ENCODE measurements at places on chromosomes 2 and 18.

DNA sequence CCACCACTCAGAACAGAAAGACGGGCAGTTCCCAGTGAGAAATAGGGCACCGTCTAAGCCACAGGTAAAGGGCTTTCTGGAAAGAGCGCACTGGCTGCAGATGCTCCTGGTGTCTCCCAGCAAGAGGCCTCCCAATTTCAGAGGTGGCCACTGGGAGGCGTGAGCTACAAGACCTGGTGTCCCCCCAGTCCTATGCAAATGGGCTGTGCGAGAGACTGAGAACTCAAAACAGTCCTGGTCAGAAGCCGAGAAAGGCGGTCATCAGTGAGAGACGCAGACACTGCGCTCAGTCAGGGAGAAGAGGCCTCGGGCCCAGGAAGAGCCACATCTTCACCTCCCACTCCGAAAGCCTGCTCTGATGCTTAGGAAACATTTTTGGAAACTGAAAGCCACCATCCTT, 179.5 kb downstream of the EIPR1 start:
- DNase-seq: peak; percentile 15

GRCh38 chr18:41646915-41647620, 308.0 kb upstream of the PIK3C3 start:
- DNase-seq: no peak

DNA sequence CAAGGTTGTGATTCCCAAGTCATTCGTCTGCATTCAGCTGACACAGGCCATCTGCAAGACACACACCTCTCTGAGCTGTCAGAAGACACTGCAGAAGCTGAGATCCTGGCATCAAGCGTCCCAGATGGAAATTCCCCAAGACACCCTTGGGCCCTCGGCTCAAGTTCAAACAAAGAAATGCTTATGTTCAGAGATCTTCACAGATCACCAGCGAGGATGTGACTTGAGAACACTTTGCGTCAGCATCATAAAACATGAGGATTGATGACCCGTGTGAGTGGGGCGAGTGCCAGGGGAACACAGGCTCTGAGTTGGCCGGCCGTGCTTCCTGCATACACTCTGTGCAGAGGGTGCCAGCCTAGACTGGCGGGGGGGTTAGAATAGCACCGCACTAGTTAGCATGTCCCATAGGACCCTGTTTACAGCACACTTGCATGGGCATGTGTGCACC, 36.8 kb downstream of the KCNIP3 start:
- no peak for DNase-seq

GRCh38 chr18:76378526-76379215, 116.4 kb downstream of the ZNF516 start:
- no peak for DNase-seq

DNA sequence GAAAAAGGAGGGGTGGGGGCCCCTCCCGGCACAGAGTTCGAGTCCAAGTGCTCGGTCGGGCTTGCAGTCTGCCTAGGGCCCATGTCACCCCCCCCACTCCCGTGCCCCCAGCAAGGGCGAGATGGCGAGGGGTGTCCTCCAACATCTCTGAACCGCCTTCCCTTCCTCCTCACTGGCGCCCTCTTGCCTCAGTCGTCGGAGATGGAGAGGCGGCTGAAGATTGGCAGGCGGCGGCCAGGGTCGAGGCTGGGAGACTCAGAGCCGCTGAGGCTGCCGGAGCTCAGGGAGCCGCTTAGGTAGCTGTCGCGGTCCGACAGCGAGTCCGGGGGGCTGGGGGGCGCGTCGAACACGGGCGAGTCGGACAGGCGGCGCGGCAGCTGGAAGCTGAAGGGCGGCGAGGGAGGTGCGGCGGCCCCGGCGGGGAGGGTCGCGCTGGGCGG, 2.3 kb downstream of the ZFP36L2 start:
- peak; percentile 72 for DNase-seq

DNA sequence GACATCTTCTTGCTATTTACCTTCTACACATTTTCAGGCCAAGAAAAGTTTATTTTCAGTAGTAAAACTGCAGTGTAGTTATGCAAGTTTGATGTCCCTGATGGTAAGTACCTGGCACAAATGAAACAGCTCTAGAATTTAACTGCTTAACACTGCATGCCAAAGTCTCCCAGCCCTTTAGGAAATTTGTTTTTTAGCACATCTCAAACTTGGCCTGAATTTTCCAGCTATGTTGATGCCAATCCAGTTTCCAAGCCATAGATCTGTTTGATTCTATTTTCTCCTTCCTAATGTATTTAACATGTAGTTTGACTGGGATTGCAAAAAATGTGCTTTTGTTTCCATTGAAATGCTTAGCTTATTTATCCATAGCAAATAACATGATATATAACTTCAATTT, 29.3 kb upstream of the ZNF385B start:
- no peak for DNase-seq

- DNase-seq: no peak
Measured at GRCh38 chr2:232674491-232674890, 22.6 kb upstream of the GIGYF2 start.

DNA sequence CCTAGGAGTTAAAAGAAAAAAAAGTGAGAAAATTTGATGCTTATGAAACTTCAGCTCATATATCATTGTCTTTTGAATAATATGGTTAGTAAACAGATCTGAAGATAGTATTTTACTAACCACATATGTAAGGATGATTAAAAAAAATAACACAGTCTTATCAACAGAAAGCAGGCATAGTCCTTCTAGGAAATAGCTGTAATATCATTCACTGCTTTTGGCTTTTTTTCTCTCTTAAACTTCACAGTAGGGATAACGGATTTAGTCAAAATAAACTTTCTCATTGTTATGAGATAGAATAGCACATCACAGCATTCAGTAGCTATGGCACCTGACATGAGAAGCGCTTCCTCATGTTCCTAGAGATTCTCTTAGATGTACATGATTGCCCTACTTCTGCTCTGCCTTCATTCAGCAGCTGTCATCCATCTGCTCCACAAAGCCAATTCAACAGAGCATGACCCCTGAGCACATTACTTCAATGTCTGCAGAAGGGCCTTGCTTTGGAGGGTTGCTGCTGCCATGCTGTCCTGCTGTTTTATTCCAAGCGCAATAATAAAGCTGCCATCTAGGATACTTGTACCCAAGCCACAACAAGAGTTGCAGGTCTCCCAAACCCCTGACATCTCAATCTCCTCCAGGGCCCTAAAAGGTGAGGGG, 67.0 kb downstream of the TTC21B start:
- no peak for DNase-seq

- no peak for DNase-seq
Measured at GRCh38 chr2:200378652-200379290, 72.3 kb downstream of the SPATS2L start.

DNA sequence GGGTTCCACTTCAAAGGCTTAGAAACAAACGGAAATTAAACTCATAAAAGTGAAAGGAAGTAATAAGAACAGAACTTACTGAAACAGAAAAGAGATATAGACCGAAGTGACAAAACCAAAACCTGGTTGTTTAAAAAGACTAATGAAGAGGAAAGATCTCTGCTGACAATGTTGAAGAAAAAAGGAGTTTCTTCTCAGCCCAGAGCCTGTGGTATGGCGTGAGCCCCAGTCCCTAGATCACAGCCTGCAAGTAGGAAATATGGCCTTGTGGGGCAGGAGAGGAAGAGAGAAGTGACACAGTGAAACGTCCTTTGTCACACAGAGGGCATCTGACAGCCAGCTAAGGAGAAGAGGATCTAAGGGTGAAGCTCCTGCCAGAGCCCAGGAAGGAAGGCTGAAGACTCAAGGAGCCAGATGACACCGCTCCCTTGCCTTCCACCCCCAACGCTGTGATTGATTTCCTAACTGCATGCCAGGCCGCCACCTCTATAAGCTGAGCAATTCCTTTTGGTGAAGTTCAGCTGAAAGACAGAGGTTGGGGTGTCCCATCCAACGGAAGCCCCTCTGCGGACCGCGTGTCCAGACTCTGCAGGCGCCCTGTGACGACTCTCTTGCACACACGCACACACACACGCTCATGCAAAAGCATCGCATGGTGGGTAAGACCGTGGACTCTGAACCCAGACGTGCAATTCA, 141.1 kb downstream of the HDAC4 start:
- DNase-seq: no peak

GRCh38 chr18:10197097-10197496, 257.3 kb upstream of the APCDD1 start:
- DNase-seq: no peak

DNA sequence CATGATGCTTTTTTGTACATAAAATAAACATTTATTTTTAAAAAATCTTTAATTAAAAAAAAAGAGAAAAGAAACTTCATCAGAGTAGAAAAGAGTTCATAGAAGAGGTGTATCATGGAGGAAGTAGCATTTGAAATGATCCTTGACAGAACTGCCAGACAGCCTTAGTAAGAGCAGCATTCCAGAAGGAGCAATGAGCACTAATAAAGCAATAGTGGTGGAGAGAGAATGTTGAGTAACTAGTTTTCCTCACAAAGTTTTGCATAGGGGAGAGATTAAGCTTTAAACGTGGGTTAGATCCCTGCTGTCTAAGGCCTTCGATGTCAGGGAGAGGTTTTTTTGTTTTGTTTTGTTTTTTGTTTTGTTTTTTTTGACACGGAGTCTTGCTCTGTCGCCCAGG, 29.8 kb upstream of the METTL21A start:
- DNase-seq: no peak

- no peak for DNase-seq
Measured at GRCh38 chr2:144346229-144346628, 173.7 kb downstream of the ZEB2 start.

GRCh38 chr2:213496226-213496625, 212.0 kb downstream of the SPAG16 start:
- no peak for DNase-seq

GRCh38 chr2:240624950-240625621, at the start of gene GPR35:
Gene GPR35, plus strand, starts transcription at chr2:240625480. Its CDS starts 4,473 bp downstream, at chr2:240629953.
- DNase-seq: peak; percentile 78

- DNase-seq: no peak
Measured at GRCh38 chr2:10079266-10079869, 843 bp downstream of the CYS1 start.

GRCh38 chr2:240095556-240096523, 40.3 kb downstream of the COPS9 start:
- DNase-seq: no peak

GRCh38 chr18:74468547-74469061, 11.5 kb upstream of the DIPK1C start:
- no peak for DNase-seq

DNA sequence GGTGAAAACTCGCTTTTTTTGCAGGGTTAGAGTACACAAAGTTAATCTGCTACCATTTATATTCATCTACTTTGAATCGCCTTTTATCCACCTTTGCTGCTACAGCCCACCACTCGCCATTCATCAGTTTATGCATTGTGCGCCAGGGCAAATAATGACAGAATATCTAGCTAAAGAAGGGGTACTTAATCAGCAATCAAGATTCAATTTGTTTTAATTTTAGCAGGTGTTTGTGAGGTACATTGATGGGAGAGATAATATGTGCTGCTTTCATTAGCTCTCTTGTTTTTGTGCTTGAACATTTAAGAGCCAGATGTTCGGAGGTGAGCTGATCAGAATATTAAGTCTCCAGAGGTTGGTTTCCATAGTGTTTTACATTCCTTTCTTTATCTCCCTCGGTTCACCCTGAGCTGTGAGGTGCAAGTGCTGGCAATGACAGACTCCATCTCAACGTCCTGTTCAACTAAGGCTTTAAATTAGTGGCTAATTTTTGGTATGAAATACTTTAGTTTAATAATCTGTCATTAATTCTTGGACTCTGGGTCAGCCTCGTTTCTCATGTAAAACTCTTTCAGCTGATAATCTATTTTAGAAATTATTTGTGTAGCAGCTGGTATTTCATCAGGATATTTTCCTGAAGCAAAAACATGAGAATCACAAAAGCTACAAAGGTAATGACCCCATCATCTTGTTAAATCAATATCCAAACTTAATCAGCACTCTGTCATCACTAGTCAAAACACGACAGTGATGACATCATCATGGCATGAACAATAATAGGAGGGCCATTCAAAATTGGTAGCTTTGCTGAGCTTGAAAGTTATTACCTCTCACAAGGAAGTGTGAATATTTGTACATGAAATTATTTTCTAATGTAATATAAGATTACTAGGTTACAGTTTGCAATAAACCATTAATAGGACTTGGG, 479.9 kb upstream of the FANCL start:
- DNase-seq: no peak

GRCh38 chr2:171791361-171791760, 102.7 kb downstream of the SLC25A12 start:
- DNase-seq: no peak

DNA sequence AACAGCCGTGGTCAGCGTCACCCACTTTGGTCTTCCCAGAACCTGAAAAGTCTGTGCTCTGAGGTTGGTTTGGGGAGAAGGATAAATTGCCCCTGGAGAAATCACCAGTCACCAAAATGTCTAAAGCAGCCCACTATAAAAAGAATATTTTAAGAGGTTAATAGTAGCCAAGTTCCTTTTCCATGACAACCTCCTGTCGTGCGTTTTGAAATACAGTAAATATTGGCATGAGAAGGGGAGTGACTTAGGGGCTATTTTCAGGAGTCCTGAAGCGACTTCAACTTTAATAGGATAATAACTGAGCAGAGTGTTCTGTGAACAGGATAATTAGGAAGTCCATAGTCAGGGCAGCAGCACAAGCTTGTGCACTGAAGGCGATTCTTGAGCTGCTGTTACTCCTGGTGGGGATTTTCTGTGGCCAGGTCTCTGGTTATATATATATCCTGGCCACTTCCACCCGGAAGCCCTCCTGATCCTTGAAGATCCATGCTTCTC, 49.3 kb downstream of the RNF144A start:
- no peak for DNase-seq

- no peak for DNase-seq
Measured at GRCh38 chr2:216732334-216732733, 37.0 kb upstream of the IGFBP5 start.

GRCh38 chr2:205681401-205682238, 681 bp upstream of the NRP2 start:
- no peak for DNase-seq

- no peak for DNase-seq
Measured at GRCh38 chr2:224937887-224938286, 104.4 kb downstream of the DOCK10 start.

DNA sequence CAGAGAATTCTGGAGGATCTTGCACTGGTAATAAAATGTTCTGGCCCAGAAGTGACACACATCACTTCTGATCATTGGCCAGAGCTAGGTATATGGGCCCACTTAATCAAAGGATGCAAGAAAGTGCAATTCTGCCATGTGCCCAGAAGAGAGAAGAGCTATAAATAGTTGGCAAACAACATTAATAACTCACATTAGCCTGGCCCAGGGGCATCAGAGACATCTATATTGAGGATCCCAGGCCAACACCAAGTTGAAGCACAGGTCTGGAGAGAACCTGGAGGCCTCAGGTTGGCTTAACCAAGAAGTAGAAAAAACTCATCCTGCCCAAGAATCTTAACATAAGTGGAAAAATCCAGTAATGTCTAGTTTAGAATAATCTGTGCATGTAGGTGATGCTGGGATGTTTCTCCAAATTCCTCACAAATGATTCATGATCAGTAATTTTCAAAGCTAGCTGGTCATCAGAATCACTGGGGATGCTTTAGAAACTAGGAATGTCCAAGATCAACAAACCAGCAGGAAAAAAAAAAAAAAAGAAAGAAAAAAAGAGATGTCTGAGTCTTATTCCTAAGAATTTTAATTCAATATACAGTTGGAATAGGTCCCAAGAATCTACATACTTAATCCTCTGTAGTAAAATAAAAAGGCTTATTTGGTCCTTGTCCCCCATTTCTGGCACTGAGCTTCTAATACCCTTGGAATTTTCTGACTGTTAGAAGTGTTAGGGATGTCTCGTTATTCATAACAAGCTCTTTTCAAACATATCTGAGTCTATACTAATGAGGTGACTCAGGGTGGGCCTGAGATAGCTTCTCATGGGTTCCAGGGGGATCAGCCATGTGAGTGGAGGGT, 35.0 kb upstream of the EVA1A start:
- DNase-seq: no peak

Measured in activated CD4-positive, alpha-beta T cell treated with anti-CD3 and anti-CD28 coated beads, Interleukin-2, amount 50 U/mL, for 1 hour (primary cell).